ENCODE measurements at places on chromosomes 4 and X. TPM values are rescaled to one million over a fixed set of nuclear protein-coding genes. Genes with fewer than 3 reads are reported as not detected.

The JCHAIN gene
- total RNA-seq, result 0.20 TPM

The SLIT2 gene
- not detected for total RNA-seq

The STBD1 gene
- total RNA-seq, result 13.0 TPM

The THAP9 gene
- 2.0 TPM for total RNA-seq

The ZNF732 gene
- total RNA-seq, result not detected

The GLRA2 gene
- not detected for total RNA-seq

The APEX2 gene
- total RNA-seq, result 32.3 TPM

The GPR50 gene
- total RNA-seq, result 0.26 TPM
